GM04503 (cell line): ENCODE measurements at places on chromosomes 1 and 21.

GRCh38 chr1:227855687-227856086 is 40.2 kb downstream of the PRSS38 start:
- DNase-seq, result no peak

DNA sequence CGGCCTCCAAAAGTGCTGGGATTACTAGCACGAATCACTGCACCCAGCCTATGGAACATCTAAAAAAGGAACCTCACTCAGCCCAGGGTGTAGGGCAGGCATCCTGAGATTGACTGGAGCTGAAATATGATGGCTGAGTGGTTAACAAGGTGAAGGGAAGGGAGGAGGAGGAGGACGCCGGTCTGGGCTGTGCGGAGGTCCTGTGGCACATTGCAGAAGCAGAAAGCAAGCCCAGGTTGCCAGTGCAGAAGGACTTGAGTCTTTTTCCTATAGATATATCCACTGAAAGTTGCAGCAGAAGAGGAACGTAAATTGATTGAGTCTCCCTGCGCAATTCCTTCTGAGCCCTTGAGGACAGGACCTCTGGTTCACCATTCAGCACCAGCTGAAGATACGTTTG is 1.5 kb upstream of the KIF17 start:
- DNase-seq, result no peak

DNA sequence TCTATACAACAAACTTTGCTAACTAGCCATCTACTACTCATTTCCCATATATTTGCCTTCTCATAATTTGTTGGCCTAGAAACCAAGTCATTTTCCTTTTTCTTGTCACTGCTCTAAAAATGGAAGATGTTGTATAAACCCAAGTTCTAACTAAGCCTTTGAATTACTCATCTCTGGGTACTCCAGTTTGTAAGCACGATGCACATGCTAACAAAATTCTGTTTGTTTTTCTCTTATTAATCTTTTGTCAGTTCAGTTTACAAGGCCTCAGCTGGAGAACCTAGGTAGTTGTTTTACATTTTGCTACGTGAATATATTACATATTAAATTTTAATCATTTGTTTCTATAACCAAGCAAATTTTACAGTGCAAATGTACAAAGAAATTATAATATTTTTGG is 663.2 kb upstream of the RGS18 start:
- DNase-seq, result no peak

- no peak for DNase-seq
These were observed 72.6 kb downstream of the SGIP1 start for GRCh38 chr1:66606362-66607065.

GRCh38 chr21:44568261-44568660 is 5.3 kb upstream of the KRTAP10-4 start:
- no peak for DNase-seq

DNA sequence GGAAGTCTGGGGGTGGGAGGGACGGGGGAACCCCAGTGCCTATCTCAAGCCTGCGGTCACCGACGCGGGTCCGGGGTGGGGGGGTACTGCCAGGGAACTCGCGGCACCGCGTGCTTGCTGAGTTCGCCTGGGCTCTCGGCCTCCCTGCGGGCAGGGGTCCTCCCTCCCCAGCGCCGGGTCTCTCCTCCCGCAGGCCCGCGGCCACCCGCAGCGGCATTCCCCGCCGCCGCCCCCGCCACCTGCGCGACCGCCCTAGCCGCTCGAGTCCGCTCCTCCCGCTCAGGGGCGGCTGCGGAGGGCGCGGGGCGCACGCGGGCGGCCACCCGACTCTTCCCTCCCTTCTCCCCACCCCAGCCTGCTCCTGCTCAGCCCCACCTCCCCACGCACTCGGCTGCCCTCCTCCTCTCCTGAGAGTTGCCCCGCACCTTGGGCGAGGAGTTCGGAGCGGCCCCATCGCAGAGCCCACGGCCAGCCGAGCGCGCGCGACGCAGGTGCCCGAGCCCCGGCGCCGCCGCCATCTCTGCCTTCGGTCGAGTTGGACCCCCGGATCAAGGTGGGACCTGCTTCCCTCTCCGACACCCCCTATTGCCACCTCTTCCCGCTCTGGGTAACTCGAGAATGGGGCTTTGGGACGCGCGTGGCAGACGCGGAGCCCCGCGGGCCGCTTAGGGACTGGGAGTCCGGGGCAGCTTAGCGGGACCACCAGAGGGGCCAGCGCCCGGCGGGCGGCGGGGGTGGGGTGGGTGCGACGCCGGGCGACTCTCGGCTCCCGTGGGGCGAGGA is 105.0 kb downstream of the LEPR start:
- no peak for DNase-seq

GRCh38 chr1:71835442-71835813 is 446.9 kb downstream of the NEGR1 start:
- DNase-seq, result no peak

DNA sequence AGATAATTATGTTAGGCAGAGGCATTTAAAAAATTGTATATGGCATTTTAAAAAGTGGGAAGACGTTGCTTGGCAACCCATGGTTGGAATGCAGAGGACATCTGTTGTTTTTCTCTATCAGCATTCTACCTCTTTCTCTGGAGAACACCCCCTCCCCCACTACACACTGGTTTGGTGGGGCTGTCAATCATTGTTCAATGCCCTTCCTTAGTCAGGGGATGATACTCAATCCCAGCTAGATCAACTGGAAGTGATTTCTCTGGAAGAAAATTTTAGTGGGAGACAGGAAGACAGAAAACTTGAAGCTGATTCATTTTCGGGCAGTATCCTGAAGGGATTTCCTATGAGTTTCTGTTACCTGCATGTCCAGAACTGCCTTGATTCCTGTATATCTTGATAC is 35.7 kb upstream of the CAP1 start:
- DNase-seq, result no peak

- no peak for DNase-seq
These were observed 16.2 kb downstream of the RHOU start for GRCh38 chr1:228751360-228752098.

DNA sequence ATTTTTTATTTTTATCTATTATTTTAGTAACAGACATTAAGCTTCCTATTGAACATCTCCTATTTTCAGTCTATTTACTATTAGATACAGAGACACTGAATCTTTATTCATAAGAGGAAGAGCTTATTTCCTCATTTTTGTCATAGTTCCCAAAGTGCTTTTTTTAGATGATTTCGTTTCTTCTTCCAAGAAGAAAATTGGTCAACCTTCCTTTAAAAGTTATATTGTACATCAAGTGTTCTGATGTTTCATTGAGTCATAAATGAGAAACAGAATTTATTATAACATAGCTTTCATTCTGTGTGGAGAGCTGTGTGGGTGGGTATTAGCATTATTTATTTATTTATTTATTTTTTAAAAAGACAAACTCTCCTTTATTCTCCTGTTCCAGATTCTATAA is 50.6 kb upstream of the BACH1 start:
- no peak for DNase-seq

DNA sequence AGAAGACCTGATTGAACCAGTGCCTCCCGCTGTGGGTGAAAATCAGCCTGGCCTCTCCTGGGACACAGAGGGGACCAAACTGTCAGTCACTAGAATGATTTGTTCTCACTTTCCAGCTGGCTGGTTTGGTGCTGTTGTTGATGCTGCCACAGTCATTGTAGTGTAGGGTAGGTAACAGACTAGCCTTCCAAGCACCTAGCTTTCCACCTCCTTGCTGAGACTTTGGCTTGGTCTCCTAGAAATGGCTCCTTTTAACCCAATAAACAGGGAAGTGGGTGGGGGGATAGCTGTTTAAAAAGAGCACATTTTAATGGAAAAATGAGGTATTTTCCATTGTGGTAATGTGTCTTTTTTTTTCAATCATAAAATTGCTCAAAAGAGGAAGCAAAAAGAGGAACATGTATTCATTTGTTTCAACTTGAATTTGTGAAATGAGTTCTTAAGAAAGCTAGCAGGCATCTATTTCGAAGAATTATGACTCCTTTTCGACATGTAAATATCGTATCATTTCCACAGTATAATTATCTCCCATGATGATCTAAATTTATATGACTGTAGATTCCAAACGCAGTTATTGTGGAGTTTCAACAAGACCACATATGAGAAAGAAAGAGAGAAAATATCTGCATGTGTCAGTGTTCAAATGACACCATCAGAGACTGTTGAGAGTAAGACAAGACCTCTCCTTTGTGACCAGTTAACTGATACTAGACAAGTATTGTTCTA is 190.1 kb downstream of the HLX start:
- DNase-seq, result no peak

- DNase-seq, result no peak
These were observed 38.6 kb upstream of the RALGPS2 start for GRCh38 chr1:178686407-178686806.

DNA sequence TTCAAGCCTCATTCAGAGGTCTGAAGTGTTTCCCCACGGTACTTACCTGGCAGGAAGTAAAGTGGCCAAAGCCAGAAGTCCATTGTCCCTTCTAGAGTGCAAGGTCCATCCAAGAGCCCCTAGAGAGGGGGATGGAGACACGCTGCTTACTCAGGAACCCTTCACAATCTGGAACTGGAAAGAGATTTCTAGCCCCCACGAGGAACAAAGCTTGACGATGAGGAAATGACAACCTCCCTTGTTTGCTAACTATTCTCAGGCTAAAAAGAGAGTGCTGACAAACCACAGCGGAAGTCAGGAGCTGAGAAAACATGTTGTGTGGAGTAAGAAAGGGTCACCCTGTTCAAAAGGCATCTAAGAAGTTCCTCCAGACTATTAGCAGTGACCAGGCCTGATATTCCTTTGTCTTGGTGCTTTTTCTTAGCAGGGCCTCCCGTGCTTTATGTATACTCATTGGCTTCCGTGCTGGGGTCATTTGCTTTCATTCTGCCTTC is at the start of gene FCMR:
TSS of gene FCMR (minus strand) at position 170 of the 494 bp plus-strand sequence. CDS start at position 83, 87 bp downstream.
- DNase-seq, result no peak

DNA sequence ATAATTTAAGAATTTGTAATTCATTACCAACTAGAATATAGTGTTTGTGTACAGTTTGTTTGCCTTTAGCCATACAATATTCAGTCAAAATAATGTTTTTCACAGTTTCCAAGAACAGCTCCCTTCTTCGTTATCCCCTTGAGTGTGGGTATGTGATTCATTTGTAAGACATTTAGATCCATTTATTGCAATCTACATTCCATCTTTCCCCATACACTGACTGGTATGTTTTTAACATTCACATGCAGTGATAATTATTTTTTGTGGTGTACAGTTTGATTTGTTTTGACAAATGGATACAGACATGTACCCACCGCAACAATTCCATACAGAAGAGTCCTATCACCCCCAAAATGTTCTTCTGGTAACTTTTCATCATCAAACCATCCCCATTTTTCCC is 589.1 kb upstream of the ADAMTS5 start:
- no peak for DNase-seq

DNA sequence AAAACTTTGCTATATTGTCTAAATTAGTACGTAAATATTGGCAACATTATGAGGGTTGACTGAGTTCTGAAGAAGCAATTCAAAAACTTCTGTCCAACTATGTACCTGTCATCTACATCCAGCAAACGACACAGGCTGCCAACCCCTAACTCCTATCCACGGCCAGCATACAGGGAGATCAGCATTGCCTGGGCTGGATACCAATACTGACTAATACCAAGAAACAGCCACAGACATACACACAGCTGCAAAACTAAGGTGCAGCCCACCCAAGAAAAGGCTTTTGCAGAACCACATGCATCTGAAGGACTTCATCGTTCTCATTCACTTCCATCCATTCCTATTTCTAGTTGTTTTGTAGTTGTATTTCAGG is 2.0 kb downstream of the KIAA0319L start:
- no peak for DNase-seq

DNA sequence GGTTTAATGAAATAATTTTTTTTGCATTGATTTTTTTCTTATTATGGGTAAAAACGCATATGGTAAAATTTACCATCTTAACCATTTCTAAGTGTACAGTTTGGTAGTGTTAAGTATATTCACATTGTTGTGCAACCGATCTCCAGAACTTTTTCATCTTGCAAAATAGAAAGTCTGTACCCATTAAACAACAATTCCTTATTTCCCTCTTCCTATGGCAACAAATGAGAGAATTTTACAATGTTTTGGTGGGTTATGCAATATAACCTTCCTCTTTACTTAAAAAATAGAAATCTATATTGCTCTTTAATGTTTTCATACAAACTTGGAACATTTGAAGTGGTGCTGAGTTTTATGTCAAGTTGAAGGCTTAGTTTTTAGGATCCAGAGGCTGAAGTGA is 26.6 kb downstream of the MAP3K7CL start:
- no peak for DNase-seq

- DNase-seq, result no peak
These were observed 68.0 kb downstream of the PDE9A start for GRCh38 chr21:42721341-42721824.

GRCh38 chr1:66438501-66438900 is 95.5 kb upstream of the SGIP1 start:
- no peak for DNase-seq

- no peak for DNase-seq
These were observed 242.0 kb downstream of the FOXD2 start for GRCh38 chr1:47679826-47680225.

DNA sequence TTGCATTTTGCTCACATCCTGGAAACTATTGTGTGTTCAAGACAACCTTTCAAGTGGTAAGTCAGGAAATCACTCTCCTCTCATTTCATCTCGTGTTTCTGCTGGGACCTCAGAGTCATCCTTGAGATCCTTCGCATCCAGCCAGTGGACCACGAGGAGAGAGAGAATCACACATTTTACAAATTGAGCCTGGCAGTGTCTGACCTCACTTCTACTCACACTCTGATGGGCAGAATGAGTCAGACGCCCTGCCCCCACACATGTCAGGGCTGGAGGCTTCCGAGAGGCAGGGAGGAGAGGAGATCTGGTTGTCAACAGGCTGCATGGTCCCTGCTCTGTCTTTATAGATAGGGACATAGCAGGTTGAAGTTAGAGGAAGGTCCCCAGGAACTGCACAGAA is 509.7 kb downstream of the AJAP1 start:
- no peak for DNase-seq

DNA sequence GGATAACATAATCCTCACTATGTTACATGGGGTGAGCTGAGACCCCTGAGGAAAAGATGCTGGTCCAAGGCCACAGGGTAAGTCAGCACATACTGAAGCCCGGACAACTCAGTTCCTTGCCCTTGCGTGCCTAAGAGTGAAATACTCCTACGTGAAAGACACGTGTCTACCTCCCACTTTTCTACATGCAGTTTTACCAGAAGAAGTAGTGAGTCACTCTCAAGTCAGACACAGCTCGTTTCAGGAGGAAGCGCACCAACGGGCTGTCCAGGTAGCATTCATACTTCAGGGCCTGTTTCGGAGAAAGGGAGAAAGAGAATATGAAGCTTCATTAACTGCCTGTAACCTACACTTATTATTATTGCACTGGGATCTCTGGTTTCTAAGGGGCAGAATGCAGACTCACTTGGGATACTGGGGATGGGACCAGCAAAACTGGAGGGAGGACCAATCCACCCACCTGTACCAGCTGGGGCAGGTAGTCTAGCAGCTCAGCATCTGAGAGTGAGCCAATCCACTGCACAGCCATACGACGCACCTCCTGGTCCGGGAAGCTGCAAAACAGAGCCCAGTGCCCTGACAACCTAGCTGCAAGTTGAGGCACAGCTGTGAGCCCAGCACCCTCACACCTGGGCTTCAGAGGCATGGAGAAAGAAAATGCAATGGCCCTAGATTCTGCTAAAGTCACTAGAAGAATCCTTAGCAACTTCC is 32.4 kb upstream of the PPP1R15B start:
- no peak for DNase-seq

- no peak for DNase-seq
These were observed 877.7 kb downstream of the MRPL39 start for GRCh38 chr21:24729568-24729967.

GRCh38 chr1:108050158-108050557 is 85.2 kb upstream of the VAV3 start:
- no peak for DNase-seq
